ENCODE measurements at places on chromosomes 1 and 21.
A peak's percentile ranks its signal among the peaks of the same experiment; 100 is the strongest.

- no peak for DNase-seq
Observed at GRCh38 chr1:104929280-104929679, 1179.6 kb downstream of the AMY1C start.

DNA sequence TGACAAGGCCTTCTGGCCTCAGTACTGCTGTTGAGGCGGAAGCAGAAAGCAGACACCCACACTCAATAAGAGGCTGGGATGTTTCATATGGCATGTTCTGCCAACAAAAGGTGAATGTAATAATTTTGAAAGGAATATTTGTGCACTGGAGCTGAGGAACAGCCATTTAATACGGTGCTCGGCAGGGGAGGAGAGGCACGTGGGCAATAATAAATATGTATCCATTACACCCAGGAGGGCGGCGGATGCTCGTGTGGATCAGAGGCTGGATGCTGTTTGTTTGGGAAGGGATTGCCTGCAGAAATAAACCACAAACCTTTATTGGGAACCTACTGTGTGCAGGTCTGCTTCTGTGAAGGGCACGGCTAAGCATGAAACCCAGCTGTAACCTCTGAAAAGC, 92.0 kb downstream of the VWA5B1 start:
- no peak for DNase-seq

DNA sequence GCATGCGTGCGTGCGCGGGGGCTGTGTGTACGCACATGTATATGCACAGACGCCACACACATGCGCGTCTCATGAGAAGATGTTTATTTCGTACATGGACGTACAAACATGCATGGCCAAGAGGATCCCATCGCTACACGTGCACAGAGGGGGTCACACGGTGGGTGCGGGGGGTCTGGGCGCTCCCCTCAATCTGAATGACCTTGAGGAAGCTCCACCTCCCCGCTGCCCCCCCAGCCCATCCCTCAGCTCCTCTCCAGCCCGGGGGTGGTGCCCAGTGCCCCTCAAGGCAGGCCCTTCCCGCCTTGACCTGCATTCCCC, 1.5 kb downstream of the TMEM240 start:
- no peak for DNase-seq

GRCh38 chr1:2314273-2314802, 77.0 kb downstream of the MORN1 start:
- no peak for DNase-seq

GRCh38 chr1:208038303-208038702, 127.4 kb upstream of the CD34 start:
- DNase-seq: no peak

DNA sequence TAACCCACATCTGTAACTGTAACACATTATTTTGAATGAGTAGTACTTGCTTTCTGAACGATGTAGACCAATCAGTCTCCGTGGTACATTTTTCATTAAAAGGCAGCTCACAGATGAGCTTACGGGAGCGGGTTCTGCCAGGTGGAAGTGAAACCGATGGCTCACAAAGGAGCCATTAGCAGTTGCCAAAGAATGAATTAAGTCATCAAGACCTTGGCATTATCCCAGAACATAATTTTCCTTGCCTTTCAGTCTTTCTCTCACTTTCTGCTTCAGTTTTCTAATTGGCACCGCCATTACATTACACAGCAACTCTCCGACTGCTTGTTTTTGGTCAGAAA, 33.5 kb upstream of the UTS2 start:
- no peak for DNase-seq

- DNase-seq: peak; percentile 69
Observed at GRCh38 chr21:43703035-43703880, 15.7 kb upstream of the PDXK start.

- peak; percentile 79 for DNase-seq
Observed at GRCh38 chr1:41418857-41419583, 57.8 kb downstream of the FOXO6 start.

- peak; percentile 0 for DNase-seq
Observed at GRCh38 chr1:174872615-174873058, 127.1 kb upstream of the CACYBP start.

GRCh38 chr1:239926184-239926583, 165.5 kb upstream of the FMN2 start:
- no peak for DNase-seq

GRCh38 chr1:227486559-227486958, 76.8 kb upstream of the ZNF678 start:
- DNase-seq: no peak

- no peak for DNase-seq
Observed at GRCh38 chr1:108753363-108753762, 6.9 kb downstream of the STXBP3 start.

GRCh38 chr1:246156847-246157246, 350.2 kb downstream of the SMYD3 start:
- DNase-seq: no peak

- DNase-seq: no peak
Observed at GRCh38 chr1:78377356-78377928, 113.3 kb upstream of the PTGFR start.

GRCh38 chr1:44294588-44295007, 60.5 kb downstream of the ERI3 start:
- peak; percentile 10 for DNase-seq

GRCh38 chr1:228267962-228268880, 60.4 kb downstream of the OBSCN start:
- no peak for DNase-seq

GRCh38 chr21:26756491-26757159, 88.6 kb downstream of the ADAMTS1 start:
- peak; percentile 80 for DNase-seq

DNA sequence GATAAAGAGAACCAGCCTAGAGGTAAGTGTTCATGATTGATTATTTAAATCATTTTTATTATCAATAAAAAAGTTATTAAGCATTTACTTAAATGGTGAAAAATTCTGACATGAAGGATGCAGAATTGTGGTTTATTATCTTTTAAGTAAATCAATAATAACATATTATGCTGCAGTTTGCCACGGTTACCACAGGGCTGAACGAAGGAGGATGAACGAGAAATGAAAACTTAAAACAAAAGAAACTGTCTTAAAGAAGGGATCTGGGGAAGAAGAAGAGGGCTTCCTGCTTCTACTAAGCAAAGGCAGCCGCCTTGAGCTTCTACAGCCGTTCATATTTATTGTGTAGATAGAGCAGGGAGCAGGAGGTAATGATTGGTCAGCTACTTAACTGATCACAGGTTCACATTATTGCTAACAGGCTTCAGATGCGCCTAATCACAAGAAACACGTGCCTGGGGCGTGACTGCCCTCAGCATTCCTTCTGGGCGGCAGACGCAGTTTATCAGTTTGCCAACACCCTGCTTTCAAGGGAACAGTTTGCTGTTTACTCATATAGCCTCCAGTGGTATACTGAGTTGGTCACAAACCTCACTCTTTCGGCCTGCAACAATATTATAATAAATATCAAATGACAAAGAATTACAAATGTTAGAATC, 5.8 kb upstream of the FNBP1L start:
- DNase-seq: no peak

GRCh38 chr1:177566495-177566894, 395.7 kb downstream of the BRINP2 start:
- DNase-seq: no peak

DNA sequence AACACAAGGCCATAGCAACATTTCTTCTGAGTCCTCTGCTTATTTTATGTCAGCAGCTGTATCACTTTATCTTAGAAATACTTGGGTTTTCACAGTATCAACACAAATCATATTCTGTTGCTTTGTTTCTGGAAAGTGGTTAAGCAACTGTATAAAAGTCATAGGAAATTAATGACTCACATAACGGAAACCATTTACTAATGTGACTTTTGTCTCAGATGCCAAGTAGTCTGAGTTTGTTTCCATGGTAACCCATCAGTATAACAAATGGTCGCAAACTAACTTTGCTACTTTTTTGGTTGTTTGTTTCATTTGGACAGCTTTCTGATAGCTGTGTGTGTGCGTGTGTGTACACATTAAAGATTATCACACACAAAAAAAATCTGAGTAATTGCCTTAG, 31.1 kb downstream of the EEIG2 start:
- DNase-seq: peak; percentile 80

DNA sequence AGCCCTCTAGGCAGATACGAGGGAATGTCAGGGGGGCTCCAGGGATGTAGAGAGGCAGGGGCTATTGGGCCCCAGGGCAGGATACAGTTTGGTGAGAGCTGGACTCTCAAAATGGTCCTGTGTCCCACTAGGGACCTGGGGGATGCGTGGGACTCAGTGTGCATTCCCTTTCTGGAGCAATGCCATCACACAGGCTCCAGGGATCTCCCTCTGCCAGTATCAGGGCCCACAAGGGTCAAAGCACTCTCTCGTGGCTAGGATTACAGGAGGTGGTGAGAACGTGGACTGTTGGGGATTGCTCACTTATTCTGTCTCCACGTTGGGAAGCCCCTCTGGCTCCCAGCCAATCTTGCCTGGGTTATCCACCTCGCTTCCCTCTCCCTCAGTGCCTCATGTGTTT, 25.8 kb downstream of the KIAA0319L start:
- no peak for DNase-seq

DNA sequence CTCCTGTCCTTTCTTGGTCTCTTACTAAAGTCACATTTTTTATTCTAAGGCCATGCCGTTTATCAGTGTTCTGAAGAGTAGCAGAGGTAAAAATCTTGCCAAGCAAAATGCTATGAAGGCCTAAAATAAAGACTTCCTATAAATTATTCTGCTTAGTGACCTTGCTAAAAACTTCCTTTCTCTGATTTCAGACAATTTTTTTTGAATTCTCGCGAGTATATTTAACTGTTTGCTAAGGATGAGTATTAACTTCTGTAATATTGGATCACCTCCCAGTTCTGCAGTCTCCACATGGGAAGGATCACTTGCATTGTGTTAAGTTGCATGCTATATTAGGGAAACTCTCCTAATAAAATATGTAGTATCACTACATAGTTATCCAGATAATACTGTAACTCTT, 123.4 kb upstream of the SNX7 start:
- DNase-seq: no peak

DNA sequence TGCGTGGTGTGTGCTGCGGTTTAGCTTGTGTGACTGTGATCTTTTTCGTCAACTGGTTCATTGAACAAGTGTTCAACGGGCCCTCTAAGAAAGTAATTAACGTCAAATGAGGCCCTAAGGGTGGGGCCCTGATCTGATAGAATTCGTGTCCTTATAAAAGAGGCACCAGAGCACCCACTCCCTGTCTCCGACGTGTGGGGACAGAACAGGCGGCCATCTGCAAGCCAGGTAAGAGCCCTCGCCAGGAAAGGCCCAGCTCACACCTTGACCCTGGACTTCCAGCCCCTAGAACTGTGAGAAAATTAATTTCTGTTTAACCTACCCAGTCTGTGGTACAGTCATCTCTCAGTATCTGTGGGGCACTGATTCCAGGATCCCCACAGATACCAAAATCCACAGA, 20.4 kb upstream of the SAMD11 start:
- no peak for DNase-seq

DNA sequence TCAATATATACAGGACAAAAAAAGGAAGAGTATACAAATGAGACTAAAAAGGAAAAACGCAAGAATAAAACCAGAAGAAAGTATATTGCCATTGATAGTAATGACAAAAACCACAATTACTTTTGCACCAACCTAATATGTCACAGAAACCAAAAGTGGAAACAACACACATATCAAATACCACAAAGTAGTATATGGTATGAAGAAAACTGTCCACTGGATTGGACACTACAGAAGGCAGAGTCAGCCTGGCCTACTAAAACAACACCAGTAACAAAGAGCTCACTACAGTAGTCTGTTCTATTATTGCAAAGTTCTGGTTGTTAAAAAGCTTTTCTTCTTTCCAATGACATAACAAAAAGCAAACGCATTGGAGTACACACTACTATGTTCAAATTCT, 17.7 kb downstream of the TESK2 start:
- DNase-seq: no peak

DNA sequence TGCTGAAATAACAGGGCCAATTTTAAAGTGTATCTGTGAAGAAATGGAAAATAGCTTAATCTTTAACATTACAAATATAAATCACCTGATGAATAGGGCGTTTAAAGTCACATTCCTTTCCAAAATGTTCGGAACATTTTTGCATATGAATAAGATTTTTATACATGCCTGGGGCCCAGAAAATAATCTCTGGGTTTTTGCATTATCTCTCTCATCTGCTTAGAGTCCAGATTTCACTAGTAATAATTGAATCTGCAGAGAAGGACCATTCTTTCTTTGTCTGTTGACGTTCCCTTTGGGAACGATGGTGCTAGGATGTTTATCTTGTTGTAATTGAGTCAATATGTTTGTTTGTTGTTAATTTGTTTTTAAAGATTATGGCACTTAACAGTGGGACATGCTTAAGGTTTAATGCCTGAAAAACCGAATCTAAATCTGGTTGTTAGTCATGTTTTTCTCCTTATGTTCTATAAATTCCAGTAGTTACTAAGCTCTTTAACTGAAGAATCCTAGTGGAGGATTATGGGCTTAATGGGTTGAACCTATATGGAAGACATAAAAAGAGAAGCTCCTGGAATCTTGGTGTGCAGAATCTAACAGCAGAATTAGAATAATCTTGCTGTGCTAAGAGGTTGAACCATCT, 140.6 kb downstream of the VPS13D start:
- DNase-seq: no peak
